ENCODE measurements at places on chromosomes 7 and 10.
A peak's percentile ranks its signal among the peaks of the same experiment; 100 is the strongest.

DNA sequence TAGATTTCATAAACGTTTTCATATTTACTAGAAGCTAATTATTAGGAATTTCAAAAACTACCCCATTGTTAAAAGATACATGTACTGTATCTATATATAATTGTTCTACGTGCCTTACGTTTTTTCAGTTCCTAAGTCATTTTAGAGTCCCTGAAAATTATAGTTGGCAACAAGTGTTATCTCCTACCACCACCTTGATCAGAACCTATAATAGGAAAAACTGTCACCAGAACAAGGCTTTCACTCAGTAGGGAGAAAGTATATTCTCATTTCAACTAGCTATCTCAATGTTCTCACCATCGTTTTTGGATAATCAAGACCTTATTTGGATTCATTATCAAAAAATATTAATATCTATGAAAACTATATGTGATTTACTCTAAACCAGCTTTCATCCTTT, 107.7 kb downstream of the CPEB3 start:
- no peak for DNase-seq

DNA sequence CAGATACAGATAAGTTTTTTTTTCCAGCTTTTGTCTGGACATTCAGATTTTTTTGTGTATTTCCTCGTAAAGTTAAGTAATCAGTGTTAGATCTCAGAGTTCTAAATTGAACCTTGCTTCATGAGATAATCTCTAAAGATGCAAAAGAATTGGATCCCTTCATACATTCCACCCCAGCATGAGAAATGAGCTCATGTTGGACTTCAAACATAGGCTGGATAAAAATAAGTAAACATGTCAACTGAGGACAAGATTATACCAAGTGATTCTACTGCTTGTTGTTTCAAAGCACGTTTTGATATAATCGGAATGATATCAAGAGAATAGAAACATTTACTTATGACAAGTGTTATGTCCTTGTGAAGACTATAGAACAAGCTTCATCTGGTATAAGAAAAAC, 117.0 kb upstream of the DKK1 start:
- no peak for DNase-seq

GRCh38 chr7:25638590-25639244, 410.4 kb upstream of the NPVF start:
- DNase-seq, result no peak

DNA sequence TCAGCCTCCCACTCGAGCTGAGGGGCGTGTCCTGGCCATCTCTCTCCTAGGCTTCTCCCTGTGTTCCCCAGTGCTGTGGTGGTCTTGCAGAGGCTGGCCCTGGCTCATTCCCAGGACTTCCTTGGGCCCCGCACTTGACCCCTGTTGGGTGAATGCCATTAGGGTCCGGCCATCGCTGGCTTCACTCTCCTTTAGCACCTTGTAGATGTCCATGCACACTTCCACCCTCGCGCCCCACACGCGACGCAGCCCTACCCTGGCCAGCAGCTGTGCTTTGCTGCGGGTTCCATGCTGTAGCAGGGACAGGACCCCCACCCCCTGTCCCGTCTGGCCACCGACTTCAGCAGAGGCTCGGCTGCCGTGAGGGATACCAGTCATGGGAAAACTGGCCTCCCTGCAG, 46.3 kb downstream of the PITRM1 start:
- DNase-seq, result no peak

- no peak for DNase-seq
Measured at GRCh38 chr10:35412003-35412723, 75.9 kb downstream of the CCNY start.

DNA sequence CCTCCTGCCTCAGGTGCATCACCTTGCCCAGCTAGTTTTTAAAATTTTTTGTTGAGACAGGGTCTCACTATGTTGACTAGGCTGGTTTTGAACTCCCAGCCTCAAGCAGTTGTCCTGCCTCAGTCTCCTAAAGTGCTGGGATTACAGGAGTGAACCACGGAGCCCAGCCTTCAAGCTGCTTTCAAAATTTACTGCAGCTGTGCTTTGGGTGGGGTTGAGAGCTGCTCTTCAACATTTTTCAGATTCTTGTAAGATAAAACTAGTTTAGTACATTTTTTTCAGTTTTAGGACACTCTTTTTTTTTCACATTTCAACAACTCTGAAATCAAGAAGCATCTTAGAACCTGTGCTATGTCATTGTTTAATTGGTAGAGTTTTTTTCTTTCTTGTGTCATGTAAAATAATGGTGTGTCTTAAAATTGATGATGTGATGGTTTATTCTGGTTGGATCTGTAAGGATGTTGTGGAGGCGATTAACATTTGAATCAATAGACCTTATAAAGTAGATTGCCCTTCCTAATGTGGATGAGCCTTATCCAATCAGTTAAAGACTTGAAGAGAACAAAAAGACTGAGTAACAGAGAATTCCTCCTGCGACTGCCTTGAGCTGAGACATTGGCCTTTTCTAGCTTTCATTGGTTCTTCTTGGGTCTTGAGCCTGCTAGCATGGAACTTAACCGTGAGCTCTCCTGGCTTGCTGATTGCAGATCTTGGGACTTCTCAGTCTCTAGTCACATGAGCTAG, 13.5 kb downstream of the PLEKHA8 start:
- DNase-seq, result peak; percentile 55

GRCh38 chr7:132800522-132800921, 224.3 kb upstream of the PLXNA4 start:
- no peak for DNase-seq

DNA sequence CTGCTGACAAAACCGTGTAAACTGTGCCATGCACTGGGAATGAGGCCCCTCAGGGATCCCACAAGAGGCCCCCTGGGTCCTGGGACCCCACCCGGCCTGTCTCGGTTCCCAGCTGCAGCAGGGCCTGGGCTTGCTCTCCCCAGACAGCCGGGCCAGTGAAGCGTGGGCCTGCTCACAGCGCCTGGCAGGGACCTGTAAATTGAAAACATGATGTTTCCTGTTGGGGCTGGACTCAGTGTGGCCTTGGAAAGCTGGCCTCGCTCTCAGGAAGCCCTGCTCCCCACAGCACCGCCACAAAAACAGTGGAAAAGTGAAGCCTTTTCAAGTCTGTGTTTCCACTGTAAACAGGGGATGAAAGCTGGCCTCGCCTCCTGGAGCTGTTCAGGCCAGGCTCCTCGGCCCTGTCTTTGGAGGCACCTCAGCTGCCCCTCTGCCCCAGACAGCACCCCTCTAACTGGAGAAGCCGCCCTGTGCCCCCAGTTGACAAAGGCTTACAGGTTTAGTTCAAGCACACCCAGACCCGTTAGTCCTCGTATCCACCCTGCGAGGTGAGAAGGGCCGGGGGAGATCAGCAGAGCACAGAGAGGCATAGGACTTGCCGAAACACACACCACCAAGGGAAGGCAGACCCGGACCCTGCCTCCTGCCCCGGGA, 108.3 kb downstream of the ZMIZ1 start:
- DNase-seq, result peak; percentile 69

- DNase-seq, result peak; percentile 68
Measured at GRCh38 chr10:99938563-99938962, 71.2 kb downstream of the DNMBP start.

DNA sequence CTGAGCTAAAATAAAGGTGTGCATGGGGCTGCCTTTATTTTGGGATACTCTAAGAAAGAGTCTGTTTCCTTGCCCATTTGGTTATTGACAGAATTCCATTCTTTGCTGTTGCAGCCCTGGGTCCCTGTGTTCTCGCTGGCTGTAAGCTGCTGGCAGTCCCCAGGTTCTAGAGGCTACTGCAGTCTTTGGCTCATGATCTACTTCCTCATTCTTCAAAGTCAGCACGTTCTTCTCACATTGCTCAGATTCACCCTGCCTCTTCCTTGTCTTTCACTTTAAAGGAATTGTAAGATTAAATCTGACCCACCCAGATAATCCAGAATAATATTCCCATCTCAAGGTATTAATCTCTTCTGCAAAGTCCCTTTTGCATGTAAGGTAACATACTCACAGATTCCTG, 620.3 kb downstream of the CCSER2 start:
- no peak for DNase-seq

GRCh38 chr10:62171791-62172190, 96.9 kb downstream of the RTKN2 start:
- no peak for DNase-seq

GRCh38 chr10:44723082-44723481, 188.1 kb upstream of the TMEM72 start:
- no peak for DNase-seq

GRCh38 chr10:78382772-78383171, 349.1 kb downstream of the RPS24 start:
- DNase-seq, result no peak

- peak; percentile 55 for DNase-seq
Measured at GRCh38 chr7:88184848-88185304, 35.0 kb downstream of the SRI start.
